ENCODE measurements at places on chromosomes 7 and 10. TPM values are rescaled to one million over a fixed set of nuclear protein-coding genes. Genes with fewer than 3 reads are reported as not detected.

SFTPD gene
- polyA plus RNA-seq: 2.0 TPM

GRCh38 chr7:115805458-115805857, 225.1 kb downstream of the TFEC start:
- DNase-seq: no peak

GRCh38 chr10:28130267-28130666, 131.4 kb upstream of the ODAD2 start:
- no peak for DNase-seq

GRCh38 chr7:120475994-120476393, 203.0 kb downstream of the KCND2 start:
- no peak for DNase-seq

GRCh38 chr10:20624642-20625041, 272.5 kb downstream of the NEBL start:
- no peak for DNase-seq

DNA sequence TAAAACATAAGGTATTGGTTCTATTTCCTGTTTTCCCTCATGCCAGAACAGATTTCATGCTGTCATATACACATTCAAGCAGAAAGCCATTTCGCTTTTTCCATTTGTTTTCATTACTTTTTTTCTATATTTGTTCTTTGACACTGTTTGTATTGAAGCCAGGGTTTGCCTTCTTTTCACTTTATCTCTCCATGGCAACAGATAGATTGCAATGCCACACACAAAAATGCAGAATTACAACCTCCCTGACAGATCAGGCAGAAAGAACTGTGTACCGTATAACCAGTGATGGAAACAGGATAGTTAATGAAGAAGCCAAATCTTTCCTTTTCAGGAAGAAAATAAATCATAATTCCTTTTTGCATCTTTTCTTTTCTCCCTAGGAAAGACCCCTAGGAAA, 103.0 kb upstream of the PCGF5 start:
- DNase-seq: no peak

DNA sequence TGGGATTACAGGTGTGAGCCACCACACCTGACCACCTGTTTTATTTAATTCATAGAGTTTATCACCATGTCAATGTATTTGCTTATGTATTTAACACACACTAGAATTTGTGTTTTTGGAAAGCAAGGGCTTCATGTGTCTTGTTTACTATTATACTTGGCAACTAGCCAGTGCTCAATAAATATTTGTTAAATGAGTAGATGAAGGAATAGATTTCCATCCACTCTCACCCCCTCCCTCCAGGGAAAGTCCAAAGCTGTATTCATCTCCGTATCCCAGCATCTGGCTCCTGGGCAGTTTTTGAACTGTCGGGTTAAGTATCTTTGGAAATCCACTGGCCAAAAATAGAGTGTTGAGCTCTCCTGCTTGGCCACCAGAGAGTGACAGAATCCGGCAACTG, 4.6 kb upstream of the RADIL start:
- DNase-seq: no peak

Measured in left renal cortex interstitium (tissue), 4 donors.